ENCODE measurements at places on chromosomes 12 and 14.

GRCh38 chr14:58864751-58865513 lies 227.2 kb downstream of the DACT1 start:
- no peak for DNase-seq

DNA sequence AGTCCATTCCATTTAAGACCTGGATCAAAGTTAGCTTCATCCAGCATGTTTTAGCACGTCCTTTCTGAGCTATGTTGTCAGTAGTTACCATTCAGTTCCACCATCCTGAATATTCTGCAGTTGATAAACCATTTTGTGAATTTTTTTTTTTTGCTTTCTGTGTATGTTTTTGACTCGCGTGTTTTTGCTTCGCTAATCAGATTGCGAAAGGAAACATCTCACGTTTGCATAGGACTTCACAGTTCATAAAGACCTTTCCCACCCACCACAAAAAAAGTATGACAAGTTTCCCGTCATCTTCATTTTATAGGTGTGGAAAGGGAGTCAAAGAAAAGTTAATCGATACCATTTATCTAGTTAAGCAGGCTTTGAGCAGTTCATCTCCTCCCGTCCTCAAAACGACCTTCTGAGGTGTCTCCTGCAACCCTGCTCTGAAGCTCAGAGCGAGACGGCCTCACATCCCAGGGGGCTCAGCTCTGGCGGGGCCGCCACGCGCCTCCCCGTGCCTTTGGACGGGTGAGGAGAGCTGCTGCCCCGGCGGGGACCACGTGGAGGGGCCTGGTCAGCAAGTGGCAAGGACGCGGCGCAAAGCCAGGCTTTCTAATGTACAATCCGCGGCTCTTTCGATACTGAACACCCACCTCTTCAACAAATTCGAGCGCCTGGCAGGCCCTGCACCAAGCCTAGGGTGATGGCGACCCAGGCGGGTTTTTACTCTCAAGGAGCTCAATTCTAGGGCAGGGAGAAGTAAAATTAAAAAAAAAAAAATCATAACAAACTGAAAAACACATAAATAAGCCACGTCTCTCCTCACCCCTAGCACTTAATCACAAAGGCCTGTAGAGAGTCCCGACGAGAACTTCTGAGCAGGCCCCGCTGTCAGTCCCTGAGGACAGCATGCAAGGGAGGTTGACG lies 988 bp upstream of the TMEM263 start:
- DNase-seq = no peak

GRCh38 chr12:54356228-54356627 lies 8.1 kb downstream of the GPR84 start:
- no peak for DNase-seq

GRCh38 chr14:102421411-102422057 lies 58.8 kb downstream of the TECPR2 start:
- no peak for DNase-seq

DNA sequence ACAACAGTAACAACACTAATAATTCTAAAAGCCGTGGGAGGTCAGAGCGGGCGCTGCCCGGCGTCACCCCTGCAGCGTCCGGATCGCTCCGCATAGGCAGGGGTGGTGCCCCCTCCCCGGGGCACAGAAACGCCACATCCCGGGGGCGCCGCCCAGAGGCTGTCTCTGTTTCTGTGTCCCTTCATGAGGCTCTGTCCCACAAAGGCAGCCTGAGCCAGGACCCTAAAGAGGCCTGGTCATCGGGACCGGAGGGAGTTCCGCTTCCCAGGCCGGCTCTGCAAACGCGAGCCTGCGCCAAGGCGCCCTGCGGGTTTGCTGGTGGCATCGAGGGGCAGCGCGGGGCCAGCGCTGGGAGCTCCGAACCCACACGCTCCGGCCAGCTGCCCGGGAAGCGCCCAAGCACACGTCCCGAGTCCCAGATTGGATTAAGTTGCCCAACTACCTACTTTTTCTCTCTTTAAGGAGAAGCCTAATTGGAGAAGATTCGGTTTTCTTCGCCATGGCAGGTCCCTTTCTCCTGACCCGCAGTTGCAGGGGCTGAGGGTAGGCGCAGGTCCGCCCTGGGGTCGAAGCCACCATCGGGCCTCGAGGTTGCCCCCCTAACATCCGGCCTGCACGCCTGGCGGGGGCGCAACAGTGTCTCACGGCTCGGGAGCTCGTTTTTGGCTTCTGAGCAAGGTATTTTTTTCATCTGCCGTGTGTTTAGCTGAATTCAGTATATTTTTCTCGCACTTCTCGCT lies 421.7 kb downstream of the VRK1 start:
- DNase-seq = no peak

GRCh38 chr14:37546621-37547447 lies 48.2 kb downstream of the FOXA1 start:
- DNase-seq = no peak

DNA sequence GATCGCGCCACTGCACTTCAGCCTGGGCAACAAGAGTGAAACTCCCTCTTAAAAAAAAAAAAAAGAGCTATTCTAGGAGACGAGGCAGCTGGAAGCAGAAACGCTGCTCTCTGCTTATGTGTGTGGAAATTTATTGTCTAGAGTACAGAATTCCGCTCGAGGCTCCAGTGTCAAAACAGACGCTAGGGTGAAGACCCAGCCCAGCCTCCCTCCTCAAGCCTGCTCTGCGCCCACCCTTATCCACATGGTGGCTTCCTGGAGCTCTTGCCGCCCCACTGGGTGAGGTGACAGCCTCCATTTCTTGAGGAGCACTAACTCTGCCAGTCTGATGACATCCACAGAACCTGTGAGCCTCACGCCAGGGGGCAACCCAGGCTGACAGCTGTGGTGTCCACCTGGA lies 49.5 kb upstream of the DLK1 start:
- no peak for DNase-seq

DNA sequence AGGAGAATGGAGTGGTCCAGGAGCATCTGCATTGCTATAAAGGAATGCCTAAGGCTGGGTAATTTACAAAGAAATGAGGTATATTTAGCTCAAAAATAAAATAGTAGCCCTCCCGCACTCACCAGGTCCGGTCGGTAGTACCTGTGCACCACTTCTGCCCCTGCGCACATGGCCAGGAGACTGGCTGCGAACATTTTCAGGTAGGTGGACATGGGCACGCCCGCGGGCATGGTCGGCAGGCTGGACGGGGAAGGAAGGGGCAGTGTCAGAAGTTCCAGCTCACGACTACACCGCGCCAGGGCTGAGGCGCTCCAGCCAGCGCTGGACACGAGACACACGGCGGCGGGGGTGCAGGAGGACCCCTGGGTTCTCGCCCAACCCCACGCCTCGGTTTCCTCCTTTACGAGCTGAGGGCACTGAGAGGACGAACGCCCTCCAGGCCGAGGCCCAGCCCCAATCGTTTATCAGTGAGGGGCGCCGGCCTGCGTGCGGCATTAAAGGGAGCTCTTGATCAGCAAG lies 9.1 kb upstream of the TDG start:
- no peak for DNase-seq

GRCh38 chr12:107663277-107663676 lies 22.3 kb upstream of the PWP1 start:
- no peak for DNase-seq

GRCh38 chr12:30506411-30506810 lies 189.3 kb downstream of the IPO8 start:
- DNase-seq = no peak

- DNase-seq = no peak
Measured at GRCh38 chr14:104830781-104831180, 29.9 kb downstream of the ZBTB42 start.

GRCh38 chr12:54232790-54233189 lies 44.0 kb upstream of the SMUG1 start:
- DNase-seq = no peak
